ENCODE measurements at places on chromosomes 6 and 20.

DNA sequence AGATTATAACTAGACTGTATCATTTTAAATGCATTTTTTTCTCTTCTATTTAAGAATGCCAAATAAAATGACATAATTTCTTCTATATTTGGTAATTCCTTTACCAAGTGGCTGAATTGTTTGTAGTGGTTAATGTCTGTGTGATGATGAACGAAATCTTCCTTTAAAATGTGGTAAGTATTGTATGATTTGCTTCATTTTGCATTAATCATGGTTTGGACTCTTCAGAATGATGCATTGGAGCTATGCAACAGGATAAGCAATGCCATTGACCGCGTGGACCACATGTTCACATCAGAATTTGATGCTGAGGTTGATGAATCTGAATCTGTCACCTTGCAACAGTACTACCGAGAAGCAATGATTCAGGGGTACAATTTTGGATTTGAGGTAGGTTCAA lies 99.6 kb downstream of the MAP3K4 start:
- DNase-seq = no peak

- DNase-seq = no peak
Observed at GRCh38 chr6:4474810-4475209, 301.4 kb upstream of the CDYL start.

DNA sequence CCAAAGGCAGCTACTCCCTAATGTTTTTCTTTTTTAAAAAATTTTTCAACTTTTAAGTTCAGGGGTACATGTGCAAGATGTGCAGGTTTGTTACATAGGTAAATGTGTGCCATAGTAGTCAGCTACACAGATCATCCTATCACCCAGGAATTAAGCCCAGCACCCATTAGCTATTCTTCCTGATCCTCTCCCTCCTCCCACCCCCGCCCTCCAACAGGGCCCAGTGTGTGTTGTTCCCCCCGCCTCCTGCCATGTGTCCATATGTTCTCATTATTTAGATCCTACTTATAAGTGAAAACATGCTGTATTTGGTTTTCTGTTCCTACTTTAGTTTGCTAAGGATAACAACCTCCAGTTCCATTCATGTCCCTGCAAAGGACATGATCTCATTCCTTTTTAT lies 12.4 kb downstream of the TRIM15 start:
- no peak for DNase-seq

GRCh38 chr6:146770965-146771735 lies 172.4 kb downstream of the ADGB start:
- DNase-seq = peak; percentile 92

DNA sequence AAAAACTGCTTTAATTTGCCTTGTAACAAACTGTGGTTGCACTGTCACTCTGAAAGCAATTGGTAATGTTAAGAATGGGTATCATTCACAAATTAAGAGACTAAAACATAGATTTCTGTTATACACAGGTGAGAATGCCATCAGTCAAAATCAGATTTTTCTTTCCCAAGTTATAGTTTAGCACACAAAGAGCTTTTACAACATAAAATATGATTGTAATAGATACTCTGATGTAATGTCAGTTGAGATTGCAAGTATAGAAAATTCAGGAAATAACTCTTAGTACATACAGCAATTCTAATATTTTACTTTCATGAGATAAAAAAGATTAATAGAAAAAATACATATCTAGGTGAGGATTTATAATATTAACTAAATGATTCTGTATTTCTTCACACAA lies 2.3 kb upstream of the ME1 start:
- no peak for DNase-seq

GRCh38 chr6:140609956-140610355 lies 1235.5 kb upstream of the CITED2 start:
- no peak for DNase-seq

- DNase-seq = peak; percentile 61
Observed at GRCh38 chr6:117605169-117605826, 3.0 kb upstream of the GOPC start.

DNA sequence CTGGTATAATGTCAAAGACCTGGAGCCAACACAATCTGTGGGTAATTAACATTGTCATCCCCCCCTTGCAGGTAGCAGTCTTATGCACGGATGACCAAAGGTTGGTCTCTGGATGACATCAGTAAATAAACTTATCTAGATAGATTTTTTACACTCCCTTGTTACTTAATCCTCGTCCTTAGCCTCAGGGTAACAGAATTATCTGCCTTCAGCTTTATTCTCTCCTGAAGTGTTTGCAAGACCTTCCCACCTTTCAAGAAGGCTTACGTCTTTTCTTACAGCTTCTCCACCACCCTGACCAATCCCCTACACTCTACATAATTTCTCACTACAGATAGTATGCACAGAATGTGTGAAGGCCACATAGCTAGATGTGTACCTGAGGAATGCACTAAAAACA lies 434.8 kb upstream of the HTR1E start:
- no peak for DNase-seq

- no peak for DNase-seq
Observed at GRCh38 chr20:45341579-45341938, 6.7 kb downstream of the SDC4 start.

DNA sequence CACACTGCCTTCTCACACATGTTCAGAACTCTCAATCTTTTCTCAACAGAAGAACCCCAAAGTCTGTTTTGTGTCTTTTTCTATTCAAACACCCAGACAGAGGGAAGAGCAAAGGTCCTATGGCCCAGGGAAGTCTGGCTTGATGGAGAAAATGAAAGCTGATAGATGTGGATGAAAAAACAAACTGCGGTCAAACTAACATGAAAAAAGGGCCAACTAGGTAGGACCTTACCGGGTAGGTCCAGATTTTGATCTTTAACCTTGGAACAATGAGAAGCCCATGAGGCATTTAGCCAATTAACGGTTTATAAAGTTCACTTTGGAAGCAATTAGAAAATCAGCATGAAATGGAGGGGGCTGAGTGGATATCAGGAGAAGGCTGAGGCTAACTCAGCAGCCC lies 507.7 kb upstream of the SLC35B3 start:
- no peak for DNase-seq

DNA sequence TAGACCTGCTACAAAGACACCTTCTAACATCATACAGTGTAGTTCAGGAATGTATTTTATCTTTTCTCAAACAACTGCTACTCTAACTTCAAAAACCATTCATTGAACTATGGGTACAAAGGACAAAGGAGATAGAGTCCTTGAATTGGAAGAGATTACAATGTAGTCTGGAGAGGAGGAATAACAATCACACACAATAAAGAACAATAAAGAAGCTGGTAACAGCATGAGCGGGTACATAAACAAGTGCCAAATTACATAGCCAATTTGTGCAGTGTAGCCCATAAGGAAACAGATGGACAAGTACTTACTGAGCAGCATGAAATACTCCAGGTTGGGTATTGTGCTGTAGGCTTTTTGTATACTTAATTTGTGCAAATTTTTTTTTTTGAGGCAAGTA lies 44.3 kb downstream of the OSTM1 start:
- no peak for DNase-seq

DNA sequence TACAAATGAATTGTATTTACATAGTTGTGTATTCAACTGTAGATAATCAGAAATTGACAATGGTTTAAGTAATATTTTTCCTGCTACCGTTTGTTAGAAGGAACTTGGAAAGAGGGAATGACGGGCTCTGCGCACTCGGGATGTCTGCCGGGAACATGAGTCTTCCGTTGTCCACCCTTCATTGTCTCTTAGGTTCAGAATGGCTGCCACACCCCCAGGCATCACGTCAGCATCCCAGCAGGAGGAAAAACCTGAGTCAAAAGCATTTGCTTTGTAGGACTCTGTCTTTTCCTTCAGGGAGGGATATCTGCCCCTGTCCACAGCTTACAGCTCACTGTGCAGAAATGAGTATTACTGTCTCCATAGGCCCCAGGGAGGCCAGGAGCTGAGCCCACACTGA lies 331.2 kb downstream of the THBS2 start:
- no peak for DNase-seq

GRCh38 chr6:54291146-54291545 lies 17.1 kb upstream of the TINAG start:
- peak; percentile 21 for DNase-seq

- DNase-seq = no peak
Observed at GRCh38 chr20:58716476-58717277, 24.1 kb downstream of the NPEPL1 start.

GRCh38 chr6:106046854-106047200 lies 39.3 kb upstream of the PRDM1 start:
- DNase-seq = no peak

- DNase-seq = no peak
Observed at GRCh38 chr6:87407561-87407900, 241 bp upstream of the CFAP206 start.

- peak; percentile 71 for DNase-seq
Observed at GRCh38 chr20:18019068-18019467, 38.6 kb downstream of the OVOL2 start.

GRCh38 chr6:34969662-34970265 lies 80.7 kb downstream of the ANKS1A start:
- no peak for DNase-seq

GRCh38 chr6:12785301-12785700 lies 68.7 kb downstream of the PHACTR1 start:
- no peak for DNase-seq

DNA sequence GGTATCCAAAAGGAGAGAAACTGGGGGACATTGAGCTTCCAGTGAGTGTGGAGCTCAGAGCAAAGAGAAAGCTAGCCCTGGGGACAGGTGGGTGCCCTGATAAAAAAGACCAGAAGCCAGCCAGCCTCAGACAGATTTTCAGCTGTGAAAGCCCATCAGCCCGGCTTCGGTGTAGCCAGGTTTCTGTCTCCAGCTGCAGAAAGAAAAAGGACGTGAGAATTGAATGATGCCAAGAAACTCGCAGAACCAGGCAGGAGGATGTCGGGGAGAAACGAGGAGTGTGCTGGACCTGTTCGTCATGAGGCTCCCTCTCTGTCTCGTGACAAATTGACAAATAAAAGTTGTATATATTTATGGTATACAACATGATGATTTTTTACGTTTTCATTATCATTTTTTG lies 63.3 kb downstream of the CDH4 start:
- DNase-seq = no peak

DNA sequence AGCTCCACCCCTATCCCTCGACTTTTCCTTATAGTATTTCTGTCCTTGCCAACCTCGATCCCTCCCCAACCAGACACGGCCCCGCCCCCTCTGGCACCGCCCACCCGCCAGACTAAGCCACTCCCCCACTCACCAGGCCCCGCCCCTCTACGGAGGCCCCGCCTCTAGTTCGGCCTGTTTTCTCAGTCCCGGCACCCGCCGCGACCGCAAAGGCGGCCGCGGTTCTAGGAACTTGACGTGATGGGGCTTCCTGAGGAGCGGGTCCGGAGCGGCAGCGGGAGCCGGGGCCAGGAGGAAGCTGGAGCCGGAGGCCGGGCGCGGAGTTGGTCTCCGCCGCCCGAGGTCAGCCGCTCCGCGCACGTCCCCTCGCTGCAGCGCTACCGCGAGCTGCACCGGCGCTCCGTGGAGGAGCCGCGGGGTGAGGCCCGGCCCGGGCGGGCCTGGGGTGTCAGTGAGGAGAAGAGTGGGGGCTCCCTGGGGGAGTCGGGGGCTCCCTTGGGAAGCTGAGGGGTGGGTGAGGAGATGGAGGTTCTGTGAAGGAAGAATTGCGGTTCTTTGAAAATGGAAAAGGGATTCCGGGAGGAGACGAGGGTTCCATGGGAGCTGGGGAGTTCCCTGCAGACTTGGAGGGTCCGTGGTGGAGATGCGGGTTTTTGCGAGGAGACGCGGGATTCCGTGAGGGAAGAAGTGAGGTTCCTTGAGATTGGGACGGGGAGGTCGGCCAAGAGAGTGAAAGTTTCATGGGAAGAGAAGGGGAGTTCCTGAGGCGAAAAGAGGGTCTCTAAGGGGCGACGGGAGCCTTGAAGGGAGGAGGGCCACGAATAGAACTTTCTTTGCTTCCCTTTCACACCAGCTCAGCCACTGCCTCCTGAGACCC lies at the start of gene ACSS2:
Gene ACSS2, plus strand, starts transcription at position 207 of the 877 bp plus-strand sequence. Its CDS starts 34 bp downstream, at position 241.
- no peak for DNase-seq

DNA sequence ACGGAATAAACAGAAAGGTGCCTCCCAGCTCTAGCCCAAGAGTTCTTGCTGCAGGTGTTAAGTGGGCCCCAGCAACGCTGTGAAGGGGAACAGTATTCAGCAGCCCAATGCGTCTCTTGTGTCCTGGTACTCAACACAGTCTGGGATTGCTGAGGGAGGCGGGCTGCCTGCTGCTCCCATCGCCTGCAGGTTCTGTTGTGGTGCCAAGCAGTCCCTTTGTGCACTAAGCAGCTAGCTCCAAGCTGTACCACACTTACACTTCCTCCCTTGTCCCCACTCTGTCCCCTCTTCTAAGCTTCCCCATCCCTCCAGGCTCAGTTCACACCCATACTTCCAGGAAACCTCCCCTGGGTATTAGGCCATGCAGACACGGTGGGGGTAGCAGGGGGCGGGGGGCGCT lies 92.7 kb downstream of the AGPAT4 start:
- no peak for DNase-seq

DNA sequence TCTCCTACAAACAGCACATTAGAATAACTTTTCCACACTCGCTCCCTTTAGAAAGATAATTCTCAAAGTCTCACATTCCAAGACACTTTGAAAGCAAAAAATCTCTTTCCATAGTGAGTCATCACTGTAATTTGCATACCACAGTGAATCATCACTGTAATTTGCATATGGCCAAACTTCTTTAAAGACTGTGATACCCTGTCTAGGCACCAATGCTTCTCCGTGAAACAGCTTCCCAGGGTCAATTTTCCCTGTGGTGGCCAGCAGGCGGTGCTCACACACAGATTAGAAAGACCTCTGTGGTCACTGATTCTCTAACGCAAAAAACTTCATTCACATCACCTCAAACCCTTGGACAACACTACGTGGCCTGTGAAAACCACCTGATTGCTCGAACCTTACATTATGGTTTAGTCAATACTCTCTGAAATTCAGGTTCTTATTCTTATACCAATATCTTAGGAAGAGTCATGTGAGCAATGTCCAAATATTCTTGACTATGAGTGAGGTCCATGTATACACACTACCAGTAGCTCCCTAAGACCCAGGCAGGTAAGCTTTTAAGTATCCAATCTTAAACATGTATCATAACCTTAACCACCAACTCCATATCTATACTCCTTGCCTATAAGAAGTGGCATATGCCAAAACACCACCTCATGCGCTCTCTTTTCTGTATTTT lies 78.5 kb upstream of the PHACTR1 start:
- DNase-seq = peak; percentile 81

DNA sequence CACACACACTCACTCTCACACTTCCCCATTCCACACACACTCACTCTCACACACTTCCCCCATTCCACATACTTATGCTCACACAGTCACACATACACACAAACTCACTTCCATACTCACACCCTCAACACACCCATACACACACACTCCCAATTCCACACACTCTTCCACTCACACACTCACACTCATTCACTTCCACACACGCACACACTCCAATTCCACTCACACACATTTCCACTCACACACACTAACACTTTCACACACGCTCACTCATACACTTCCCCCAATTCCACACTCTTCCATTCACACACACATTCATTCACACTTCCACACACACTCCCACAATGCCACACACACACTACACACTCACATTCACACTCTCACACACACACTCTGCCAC lies 8.0 kb upstream of the OSBPL2 start:
- DNase-seq = no peak

- DNase-seq = no peak
Observed at GRCh38 chr6:35461270-35461669, 6.9 kb upstream of the RPL10A start.

- DNase-seq = peak; percentile 62
Observed at GRCh38 chr6:131914967-131915751, 36.0 kb downstream of the CCN2 start.
